Pulmonary artery endothelial cell (primary cell): ENCODE measurements at places on chromosomes 5 and 9. TPM values are rescaled to one million over a fixed set of nuclear protein-coding genes. Genes with fewer than 3 reads are reported as not detected.

DNA sequence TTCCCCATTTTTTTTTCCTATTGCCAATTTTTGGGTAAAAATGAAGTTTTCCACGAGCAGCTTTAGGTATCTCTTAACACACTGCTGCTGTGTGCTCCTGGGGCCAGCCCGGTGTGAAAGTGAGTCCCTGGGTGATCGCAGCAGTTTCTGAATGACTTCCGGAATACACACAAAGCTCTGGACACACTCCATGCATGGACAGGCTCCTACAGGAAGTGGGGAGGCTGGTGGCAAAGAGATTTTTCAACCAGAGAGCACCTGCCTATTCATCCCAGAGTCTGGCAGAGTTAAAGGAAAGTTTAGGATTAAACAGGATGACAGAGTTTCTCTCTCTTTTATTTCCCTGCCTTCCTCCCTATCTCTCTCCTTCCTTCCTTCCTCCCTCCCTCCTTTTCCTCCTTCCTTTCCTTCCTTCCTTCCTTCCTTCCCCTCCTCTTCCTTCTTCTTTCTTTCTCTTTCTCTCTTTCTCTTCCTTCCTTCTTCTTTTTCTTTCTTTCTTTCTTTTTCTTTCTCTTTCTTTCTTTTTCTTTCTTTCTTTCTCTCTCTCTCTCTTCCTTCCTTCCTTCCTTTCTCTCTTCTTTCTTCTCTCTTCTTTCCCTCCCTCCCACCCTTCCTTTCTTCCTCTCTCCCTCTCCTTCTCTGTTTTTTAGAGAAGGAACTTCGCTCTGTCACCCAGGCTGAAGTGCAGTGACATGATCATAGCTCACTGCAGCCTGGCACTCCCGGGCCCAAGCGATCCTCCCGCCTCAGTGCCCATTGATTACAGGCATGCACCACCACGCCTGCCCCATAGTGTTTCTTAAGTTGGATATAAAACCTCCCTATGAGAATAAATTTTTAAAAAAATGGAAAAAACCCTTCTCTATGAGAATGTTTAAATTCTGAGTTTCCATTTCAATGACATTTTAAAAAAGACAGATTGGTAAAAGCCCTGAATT lies 38.7 kb upstream of the UBTD2 start:
- no peak for DNase-seq

DNA sequence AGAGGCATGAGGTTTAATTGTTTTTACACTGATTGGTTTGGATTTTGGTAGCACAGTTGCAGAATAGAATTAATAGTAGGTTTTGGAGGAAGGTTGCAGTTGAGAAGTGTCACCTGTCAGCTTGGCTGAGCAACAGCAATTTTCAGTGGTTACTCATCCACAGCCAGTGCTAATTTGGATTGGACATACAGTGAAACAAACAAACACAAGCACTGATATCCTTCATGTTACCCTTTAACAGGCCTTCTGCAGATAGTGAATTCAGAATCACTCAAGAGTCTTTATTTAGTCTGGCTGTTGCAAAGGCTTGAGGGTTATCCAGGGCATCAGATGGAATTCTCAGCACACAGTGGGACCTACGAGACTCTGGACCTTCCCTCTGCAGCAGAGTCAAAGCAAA lies 31.8 kb upstream of the POU4F3 start:
- no peak for DNase-seq

GRCh38 chr9:92455217-92455616 lies 27.1 kb downstream of the ASPN start:
- DNase-seq, result no peak

- no peak for DNase-seq
Measured at GRCh38 chr9:112601636-112602035, 115.0 kb downstream of the KIAA1958 start.

DNA sequence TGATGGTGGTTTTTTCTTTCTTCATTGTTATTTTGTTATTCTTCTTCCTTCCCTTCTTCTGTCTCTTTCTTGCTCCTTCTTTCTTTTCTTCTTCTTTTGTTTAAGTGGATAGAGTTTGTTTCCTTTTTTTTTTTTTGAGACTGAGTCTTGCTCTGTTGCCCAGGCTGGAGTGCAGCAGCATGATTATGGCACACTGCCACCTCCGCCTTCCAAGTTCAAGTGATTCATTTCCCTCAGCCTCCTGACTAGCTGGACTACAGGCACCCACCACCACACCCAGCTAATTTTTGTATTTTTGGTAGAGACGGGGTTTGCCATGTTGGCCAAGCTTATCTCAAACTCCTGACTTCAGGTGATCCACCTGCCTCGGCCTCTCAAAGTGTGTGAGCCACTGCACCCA lies 40.3 kb downstream of the JAK2 start:
- peak; percentile 13 for DNase-seq

GRCh38 chr9:4101667-4102066 lies 198.2 kb downstream of the GLIS3 start:
- DNase-seq, result no peak

DNA sequence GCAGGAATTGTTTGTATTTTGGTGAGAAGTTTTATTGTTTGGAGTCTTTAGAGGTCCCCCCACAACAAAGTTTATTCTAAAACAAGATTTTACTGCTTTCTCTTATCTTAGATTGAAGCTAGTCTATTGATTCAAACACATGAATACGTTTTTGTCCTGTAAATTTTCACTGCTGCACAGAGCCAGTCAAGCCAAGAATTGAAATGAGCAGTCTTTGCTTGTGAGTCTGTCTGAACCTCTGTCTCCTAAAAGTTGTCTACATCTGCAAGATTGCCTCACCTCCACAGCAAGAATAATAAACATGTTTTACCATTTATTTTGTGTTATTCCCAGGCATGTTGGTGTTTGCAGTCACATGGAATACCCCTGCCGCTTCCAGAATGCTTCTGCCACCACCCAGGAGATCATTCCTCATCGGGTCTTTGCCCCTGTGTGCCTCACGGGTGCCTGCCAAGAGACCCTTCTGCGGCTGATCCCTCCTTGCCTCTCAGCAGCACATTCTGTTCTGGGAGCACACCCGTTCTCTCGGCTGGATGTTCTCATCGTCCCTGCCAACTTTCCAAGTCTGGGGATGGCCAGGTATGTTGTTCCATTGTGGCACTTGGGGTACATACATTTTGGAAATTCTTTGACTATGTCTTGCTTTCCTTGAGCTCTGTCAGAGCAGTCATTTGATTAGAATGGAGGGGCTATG lies 74.1 kb downstream of the AOPEP start:
- DNase-seq, result no peak

DNA sequence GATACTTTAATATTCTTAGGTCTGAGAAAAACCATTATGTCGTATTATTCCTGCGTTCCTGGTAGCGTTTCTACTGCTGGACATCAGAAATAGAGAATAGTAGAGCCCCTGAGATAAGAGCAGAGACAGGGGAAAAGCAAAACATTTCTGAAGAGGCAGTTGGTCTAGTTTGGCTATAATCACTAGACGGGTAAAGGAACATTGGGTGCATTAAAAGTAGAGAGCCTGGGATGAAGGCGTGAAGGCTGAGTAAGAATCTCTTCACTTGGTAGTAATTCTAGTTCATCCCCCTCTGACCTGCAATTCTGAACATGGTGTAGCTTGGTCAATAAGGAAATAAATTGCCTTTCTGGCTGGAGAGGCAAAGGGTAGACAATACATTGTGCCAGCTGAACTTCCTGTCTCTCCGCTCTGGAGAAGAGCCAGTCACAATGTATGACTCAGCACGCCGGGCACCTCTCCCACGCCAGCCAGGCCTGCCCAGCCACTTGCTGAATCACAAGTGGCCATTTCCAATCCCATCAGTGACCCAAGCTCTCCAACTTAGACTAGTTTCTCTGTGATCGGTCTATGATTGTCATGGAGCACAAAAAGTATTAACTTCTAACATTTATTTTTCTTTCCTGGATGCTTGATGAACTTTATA lies 75.4 kb downstream of the STK32A start:
- DNase-seq, result peak; percentile 69

DNA sequence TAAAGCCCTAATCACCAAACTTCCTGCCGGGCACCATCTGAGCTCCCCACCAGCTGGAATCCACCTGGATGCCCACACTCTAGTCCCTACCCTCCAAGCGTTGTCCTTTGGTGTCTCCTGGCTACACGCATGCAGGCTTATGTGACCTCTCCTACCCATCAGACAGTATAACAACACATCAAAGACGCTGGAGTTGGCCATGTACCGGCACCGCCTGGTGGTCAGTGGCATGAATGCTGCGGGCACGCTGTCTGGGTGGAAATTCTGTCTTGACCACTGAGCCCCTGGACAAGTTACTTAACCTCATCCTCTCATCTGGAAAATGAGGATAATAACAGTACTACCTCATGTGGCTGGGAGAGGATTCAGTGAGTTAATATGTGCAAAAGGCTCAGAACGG lies 23.4 kb upstream of the CORO2A start:
- no peak for DNase-seq

DNA sequence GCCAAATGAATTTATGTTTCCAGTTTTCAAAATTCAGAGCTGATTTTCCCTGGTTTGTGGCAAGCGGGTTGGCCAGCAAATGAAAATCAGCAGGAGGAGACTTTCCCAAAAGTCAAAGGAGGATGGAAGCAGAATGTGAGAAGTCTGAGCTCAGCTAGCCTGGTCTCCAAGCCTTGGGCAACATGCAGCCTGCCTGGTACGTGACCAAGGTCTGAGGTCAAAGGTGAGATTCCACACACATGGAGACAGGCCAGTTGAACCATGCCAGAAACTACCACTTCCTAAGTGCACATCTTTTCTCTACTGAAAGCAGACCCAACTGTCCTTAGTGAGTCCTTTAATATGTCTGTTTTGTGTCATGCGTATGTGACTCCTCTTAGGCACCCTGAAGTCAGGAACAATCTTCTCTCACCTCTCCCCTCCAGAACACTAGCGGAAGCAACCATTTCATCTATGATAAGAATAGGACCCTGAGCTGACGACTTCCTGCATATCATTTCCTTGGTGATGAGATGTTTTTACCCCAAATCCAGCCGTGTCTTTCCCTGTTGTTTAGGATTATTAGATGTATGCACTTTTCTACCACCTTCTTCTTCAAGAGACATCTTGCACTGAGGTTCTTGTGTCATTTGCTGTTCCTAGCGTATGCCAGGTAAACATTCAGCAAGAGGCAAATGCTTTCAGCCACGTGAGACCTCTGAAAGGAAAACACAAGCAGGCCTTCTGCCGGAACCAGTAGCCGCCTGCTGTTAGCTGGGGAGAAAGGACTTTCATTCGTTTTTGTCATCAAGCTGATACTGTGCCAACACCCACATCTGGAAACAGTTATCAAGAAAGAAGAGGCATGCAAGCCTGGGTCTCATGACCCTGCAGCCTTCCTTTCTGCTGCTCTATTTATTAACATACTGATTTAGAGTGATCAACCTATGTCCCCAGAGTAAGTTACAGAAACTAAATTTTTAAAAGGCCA lies 9.7 kb upstream of the TGFBI start:
- DNase-seq, result no peak

- no peak for DNase-seq
Measured at GRCh38 chr5:153571162-153571561, 80.7 kb downstream of the GRIA1 start.

GRCh38 chr5:90056911-90057705 lies 352.4 kb downstream of the CETN3 start:
- no peak for DNase-seq

- no peak for DNase-seq
Measured at GRCh38 chr5:178165581-178165980, 11.9 kb upstream of the NHP2 start.

Gene FEM1C
- 20.1 and 26.8 TPM in 2 replicates for total RNA-seq

Gene SLC25A48
- not detected in 2 replicates for total RNA-seq

Gene C9orf153
- 0.07 and 0.14 TPM in 2 replicates for total RNA-seq

Gene SMIM33
- total RNA-seq, result under 0.01 TPM in 1 of 2 replicates, not detected in the other

Gene DBH
- not detected in 2 replicates for total RNA-seq

Gene TRAF1
- total RNA-seq, result 1.7 and 2.5 TPM in 2 replicates

Gene GRM6
- not detected in 2 replicates for total RNA-seq

Gene ADAMTS12
- 0.39 TPM in 1 of 2 replicates, not detected in the other for total RNA-seq

Gene C1QTNF2
- total RNA-seq, result 0.07 and 0.11 TPM in 2 replicates
